Left cardiac atrium (tissue), 4 donors: ENCODE measurements at places on chromosomes 16 and 17. TPM values are rescaled to one million over a fixed set of nuclear protein-coding genes. Genes with fewer than 3 reads are reported as not detected.

GRCh38 chr17:6706499-6706898 lies 6.7 kb downstream of the SLC13A5 start:
- no peak for DNase-seq

- no peak for DNase-seq
Observed at GRCh38 chr16:68927018-68927417, 83.7 kb downstream of the TANGO6 start.

DNA sequence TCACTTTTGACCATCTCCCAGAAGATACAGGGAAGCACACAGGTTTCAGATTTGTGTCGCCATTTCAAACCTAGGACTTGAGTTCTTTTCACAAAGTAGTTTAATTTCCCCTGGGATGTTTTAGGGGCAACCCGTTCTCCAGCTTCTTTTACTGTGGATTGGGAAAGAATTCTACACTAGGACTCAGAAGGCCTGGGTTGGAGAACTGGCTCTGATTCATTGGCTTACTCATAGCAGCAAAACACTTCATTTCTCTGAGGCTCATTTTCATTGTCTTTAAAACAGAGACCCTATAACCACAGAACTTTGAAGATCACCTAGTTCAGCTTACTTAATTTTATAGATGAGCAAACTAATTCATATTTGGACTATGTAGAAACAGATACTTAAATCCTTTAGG lies 175.9 kb upstream of the SALL1 start:
- DNase-seq: no peak

- DNase-seq: no peak
Observed at GRCh38 chr17:19645734-19646201, 2.8 kb upstream of the ALDH3A2 start.

DNA sequence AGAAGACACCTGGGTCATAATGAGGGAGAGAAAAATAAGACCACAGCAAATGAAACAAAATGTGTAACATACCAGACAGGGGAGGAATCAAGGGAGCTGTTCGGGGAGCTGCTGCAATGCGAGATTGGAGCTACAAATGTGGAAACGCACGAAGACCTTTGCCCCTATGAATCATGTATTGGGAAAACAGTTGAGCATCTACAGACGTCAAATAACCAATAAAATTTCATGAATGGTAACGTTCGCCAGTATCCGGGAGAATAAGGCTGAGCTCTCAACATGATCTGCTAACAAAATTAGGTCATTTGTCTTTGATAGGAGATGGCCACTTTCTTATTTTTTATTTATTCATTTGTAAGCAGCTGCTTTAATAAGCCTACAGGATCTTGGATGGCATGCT lies 486.2 kb upstream of the RBFOX1 start:
- no peak for DNase-seq

- no peak for DNase-seq
Observed at GRCh38 chr17:68794636-68795434, 160.4 kb downstream of the ABCA8 start.

DNA sequence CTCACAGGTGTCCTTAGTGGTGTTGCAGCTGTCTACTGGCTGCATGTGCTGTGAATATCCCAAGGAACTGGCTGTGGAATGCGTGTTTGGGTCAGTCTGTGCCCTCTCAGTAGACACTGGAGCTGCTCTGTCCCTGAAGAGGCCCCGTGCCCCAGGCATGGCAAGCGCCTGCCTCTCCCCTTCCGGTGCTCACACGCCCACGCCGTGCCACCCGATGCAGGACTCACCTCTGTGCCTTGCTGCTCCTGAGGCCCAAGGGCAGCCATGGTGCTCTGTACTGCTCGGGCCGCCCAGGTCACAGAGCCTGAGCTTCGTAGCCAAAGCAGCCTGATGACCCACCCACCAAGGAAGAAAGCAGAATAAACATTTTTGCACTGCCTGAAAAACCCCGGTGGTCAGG lies 10.0 kb downstream of the RGS11 start:
- DNase-seq: no peak

- no peak for DNase-seq
Observed at GRCh38 chr16:64370112-64370511, 751.8 kb downstream of the CDH11 start.

- DNase-seq: no peak
Observed at GRCh38 chr17:7443499-7444485, 1.1 kb upstream of the CHRNB1 start.

DNA sequence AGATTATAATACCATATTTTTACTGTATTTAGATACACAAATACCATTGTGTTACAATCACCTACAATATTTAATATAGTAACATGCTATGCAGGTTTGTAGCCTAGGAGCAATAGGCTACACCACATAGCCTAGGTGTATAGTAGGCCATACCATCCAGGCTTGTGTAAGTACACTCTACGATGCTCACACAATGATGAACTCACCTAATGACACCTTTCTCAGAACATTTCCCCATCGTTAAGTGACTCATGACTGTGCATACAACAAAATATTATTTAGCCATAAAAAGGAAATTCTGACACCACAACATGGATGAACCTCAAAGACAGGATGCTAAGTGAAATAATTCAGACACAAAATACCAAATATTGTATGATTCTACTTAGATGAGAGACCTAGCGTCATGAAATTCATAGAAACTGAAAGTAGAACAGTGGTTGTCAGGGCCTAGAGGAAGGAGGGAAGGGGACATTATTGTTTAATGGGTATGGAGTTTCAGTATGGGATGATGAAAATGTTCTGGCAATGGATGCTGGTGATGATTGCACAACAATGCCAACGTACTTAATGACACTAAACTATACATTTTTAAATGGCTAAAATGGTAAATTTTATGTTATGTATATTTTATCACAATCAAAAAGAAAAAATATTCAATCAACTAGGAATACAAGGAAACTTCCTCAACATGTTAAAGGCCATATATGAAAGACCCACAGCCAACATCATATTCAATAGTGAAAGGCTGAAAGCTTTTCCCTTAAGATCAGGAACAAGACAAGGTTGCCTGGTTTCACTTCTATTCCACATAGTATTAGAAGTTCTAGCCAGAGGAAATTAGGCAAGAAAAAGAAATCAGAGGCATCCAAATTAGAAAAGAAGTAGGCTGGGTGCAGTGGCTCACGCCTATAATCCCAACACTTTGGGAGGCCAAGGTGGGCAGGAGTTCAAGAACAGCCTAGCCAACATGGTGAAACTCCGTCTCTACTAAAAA lies 5.9 kb upstream of the C16orf87 start:
- DNase-seq: no peak

The BIRC5 gene
- 1.6 TPM for total RNA-seq

The MRPL27 gene
- 78.5 TPM for total RNA-seq

The UNC13D gene
- 34.0 TPM for total RNA-seq

The CTRB1 gene
- total RNA-seq: 1.4 TPM

The ACSM2A gene
- total RNA-seq: not detected

The TERB1 gene
- not detected for total RNA-seq

The CLDN9 gene
- 0.24 TPM for total RNA-seq

The CBX1 gene
- 29.2 TPM for total RNA-seq

The BMERB1 gene
- total RNA-seq: 74.3 TPM
